Colonic mucosa (tissue), 4 donors: ENCODE measurements at places on chromosomes 3 and 15.
A peak's percentile ranks its signal among the peaks of the same experiment; 100 is the strongest.

DNA sequence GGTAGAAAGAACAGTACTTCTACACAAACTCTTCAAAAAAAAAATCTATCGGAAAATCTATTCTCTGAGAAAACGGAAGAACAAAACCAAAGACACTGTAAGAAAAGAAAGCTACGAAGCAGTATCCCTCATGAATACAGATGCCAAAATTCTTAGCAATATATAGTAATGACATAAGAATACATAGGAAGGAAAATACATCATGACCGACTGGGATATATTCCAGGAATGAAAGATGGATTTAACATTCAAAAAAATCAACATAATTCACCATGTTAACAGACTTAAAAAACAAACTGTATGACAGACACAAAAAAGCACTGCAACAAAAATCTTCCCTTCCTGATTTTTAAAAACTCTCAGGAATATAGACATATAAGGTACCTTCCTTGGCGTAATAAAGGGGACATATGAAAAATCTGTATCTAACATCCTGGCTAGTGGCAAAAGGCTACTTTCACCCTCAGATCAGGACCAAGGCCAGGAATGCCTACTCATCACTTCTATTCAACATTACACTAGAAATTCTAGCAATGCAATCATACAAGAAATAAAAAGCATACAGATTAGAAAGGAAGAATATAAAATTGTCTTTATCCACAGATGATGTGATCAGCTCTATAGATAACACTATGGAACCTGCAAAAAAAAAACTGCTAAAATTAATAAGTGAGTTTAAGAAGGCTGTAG lies 77.6 kb upstream of the XXYLT1 start:
- no peak for DNase-seq

GRCh38 chr3:171797873-171798272 lies 12.4 kb downstream of the PLD1 start:
- DNase-seq: no peak

GRCh38 chr3:168977716-168978374 lies 685.7 kb downstream of the MECOM start:
- no peak for DNase-seq

GRCh38 chr3:126867190-126867862 lies 115.6 kb upstream of the PLXNA1 start:
- DNase-seq: no peak

GRCh38 chr15:65875458-65875857 lies 6.2 kb downstream of the RAB11A start:
- DNase-seq: no peak

- no peak for DNase-seq
Measured at GRCh38 chr15:47492195-47492594, 225.1 kb upstream of the SEMA6D start.

DNA sequence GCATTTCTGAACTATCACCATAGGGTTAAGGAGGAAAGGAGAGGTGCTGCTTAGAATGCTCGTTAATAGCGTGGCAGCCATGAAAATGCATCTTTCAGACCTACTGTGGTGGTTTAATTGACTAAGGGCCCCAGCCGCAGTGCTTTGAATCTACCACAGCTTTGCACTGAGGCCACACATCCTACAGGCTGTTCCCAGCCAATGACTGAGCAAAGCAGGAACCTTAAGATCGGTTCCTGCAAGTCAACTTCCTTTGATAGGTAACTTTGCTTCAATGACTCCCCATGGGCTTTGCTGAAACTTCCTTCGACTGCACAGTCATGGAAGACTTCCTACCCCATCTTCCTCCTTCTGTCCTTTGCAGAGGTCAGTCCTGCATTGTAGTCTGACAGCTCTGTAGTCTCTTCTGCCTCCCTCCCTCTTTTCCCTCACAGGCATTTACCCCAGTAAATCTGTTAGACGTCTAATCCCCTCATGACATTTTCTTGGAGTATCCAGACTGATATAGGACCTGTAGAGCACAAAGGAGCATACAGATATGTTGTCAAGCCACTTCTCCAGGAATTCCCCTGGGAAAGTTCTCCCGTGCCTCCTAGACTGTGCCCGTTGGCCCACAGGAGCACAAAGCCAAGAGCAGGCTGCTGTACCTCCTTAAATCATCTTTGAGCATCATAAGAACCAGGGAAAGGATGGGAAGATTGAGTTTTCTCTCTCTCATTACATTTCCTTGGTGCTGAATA lies 2.6 kb upstream of the BCL2A1 start:
- no peak for DNase-seq

DNA sequence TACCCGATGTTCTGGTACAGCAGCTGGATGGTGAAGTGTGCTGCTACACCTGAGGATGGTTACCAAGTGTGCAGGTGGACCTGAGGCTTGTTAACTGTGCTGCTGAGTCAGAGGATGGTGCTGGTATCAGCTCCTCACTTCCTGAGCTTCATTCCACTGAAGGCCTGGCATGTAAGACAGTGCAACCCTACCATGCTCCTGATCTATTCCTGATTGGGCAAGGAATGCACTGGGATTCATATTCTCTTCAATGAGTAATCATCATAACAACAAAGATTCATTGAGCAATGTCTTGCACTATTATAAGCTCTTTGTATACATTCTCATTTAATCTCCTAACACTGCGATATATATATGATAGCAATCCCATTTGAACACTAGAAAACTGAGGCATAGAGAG lies 62.9 kb upstream of the THSD4 start:
- DNase-seq: no peak

DNA sequence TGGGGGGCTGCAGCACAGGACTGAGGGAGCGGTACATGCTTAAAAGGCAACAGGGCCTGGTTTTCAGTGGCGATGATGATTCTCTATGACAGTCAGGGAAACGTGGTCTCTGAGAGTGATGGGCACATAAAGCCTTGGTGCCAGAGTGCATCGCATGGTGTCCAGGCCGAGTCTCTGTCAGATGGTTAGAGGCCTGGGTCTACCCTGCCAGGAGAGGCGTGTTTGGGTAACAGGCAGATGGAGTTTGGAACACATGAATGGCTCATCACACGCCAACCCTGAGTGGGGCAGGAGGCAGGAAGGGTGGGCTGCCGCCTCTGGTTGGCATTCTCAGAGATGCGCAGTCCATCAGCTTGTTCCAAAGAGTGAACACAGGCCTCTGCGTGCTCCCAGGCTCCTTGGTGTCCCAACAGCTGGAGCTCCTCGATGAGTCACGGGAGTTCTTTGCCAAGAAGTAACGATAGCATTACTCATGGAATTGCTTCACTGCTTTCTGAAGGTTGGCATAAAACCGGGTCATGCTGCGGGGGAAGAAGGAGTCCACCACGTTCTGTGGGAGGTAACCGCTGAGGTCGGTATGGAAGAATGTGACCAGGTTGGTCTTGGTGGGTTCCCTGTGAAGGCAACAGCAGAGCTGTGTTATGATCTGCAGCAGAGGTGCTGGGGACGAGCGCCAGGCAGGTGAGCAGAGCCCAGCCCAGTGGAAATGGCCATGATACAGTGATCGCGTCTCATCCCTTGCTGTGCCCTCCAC lies 11.0 kb downstream of the STARD5 start:
- DNase-seq: peak; percentile 62

DNA sequence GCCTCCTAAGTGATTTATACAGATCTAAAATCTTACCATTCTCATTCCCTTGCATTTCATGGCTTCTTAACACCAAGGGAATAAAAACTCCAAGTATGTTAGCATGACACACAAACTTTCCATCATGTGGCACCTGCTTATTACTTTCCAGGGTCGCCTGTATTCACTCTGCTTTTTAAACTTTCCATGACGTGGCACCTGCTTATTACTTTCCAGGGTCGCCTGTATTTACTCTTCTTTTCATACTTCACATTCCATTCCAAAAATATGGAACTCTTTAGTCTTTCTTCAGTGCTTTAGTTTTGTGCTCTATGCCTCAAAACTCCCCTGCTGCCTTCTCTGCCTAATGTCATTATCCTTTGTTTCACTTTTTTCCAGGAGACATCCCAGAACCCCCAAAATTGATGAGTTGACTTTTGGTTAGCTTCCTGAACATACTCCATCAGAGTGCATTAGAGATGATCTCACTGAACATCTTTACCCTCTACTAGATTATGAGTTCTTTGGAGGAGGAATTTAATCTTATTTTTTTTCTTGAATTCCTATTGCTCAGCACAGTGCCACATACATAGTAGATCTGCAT lies 47.0 kb downstream of the CALML4 start:
- no peak for DNase-seq

GRCh38 chr15:75693501-75694240 lies 19.0 kb downstream of the CSPG4 start:
- no peak for DNase-seq

- no peak for DNase-seq
Measured at GRCh38 chr3:88385090-88385489, 235.3 kb downstream of the C3orf38 start.

GRCh38 chr3:98460220-98460619 lies 2.8 kb upstream of the OR5K1 start:
- no peak for DNase-seq

DNA sequence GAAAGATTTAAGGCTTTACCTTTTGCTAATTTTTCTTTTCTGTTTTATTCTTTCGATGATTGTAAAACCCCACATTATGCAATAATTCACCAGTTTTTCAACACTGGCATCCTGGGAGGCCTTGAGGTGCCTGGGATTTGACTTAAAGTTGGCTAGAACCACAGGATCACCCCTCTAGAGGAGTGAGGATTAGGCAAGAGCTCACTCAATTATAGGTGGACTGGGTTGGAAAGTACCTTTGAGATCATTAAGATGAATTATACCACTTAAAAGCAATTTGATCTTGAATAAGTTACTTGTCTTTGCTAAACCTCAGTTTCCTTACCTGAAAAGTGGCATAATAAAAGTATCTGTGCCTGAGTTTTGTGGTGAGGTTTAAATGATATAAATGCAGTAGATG lies 212.8 kb upstream of the TPRG1 start:
- no peak for DNase-seq

DNA sequence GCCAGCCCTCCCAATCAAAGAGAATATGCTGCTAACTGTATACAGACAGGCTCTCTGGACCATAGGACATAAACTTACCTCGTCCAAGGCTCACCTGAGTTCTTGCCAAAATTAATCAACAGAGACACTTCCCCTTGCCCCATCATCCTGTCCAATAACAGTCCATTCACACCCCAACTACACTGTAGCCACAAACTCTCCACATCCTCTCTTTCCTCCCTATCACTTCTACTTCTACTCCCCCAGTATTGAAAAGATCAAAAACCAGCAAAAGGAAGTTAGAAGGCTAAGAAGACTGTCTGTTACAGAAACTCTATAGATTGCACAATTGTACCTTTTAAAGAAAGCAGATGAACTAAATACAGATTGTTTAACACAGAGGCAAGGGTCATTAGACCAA lies 133.5 kb upstream of the STT3B start:
- no peak for DNase-seq

DNA sequence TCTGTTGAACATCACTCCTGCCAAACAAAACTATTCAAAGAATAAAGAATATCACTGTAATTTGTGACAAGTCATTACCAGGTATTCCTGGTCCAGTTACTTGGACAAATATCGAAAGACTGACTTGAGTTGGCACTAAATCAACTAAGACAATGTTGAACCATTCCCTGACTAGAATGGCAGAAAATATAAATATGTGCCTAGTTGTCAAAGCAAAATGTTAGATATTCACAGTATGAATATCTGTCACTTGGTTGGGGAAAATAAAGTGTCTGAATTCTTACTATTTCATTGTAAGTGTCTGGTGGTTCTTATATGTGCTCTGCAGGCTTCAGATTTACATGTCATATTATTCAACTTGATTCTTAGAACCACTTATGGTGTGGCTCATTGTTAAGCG lies 470.2 kb downstream of the NAALADL2 start:
- no peak for DNase-seq

GRCh38 chr3:139327861-139328260 lies 16.0 kb upstream of the MRPS22 start:
- DNase-seq: no peak

DNA sequence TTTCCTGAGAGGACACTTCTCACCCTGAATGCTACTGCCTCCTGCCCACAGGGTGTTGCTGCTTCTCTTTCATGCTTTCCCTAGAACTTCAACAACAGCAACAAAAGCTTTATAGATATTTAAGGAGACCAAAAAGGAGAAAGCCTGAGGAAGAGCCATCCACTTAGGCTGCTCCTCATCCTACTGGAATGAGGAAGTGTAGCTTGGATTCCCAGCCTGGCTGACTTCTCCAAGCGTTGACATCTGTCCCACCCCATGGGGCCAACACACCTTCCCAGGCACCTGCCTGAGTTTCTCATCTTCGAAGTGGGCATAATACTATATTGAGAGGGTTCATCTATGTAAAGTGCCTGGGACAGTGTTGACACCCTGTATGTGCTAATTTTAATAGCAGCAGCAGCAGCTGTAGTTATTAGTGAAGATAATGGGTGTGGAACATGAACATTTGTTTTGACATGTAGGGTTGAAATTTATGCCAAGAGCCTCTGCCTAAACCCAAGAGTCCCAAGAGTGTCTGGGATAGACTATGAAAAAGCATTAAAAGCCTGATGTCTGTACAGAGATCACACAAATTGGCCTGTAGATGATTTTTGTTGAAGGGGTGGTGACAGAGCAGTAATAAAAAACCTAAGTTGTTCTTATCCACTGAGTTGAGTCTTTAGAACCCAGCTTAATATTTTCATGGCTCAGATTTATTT lies 96.5 kb upstream of the PIAS1 start:
- DNase-seq: no peak

GRCh38 chr3:153976891-153977554 lies 144.2 kb upstream of the ARHGEF26 start:
- no peak for DNase-seq

DNA sequence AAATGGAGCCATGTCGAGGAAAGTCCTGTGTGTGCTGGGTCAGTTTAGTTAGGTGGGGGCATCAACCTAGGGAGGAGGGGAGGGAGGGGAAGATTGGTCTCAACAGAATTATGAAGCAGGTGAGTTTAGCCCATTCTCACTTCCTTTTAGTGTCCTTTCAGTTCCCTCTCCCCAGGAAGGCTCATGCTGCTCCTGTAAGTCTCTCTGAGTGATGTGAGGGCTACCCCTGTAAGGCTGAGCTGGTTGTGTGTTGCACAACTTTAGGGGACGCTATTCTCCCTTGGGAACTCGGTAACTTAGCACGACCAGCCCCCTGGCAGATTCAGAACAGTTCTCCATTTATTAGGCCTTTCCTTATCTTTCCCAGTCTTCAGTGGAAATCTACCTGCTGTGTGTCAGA lies 21.2 kb downstream of the IL5RA start:
- no peak for DNase-seq

- no peak for DNase-seq
Measured at GRCh38 chr15:88382482-88382983, 84.7 kb downstream of the MRPL46 start.

DNA sequence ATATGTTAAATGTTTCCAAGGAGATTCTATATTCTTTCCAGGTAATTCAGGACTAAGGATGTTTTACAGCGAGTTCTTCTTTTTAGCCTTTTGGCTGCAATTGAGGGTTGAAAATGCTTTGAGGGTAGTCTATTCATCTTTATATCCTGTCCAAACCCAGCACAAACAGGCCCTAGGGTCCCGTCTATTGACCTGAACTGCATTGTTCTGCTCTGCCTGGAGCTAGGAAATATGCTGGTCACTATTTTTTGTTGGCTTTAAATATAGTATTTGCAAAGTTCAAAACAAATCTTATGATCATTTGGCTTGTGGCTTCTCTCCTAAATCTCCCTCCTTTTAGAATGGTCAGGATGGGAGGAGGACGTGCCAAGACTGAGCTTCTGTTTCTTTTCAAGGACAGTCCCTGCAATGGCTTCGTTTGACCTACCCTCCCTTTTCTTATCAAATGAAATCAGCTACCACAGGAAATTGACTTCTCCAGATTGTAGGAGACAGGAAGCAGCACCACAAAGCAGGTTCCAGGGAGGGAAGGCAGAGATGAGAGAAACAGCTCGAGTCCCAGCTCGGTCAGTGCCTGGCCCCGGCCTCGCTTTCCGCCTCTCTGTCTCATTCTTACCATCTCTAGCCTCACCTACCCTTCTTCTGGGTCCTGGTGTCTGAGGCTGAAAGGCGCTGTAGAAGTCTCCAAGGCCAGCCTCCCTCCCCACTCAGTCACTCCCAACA lies 27.6 kb upstream of the NRROS start:
- no peak for DNase-seq
